ENCODE measurements at places on chromosomes 12 and 14.

DNA sequence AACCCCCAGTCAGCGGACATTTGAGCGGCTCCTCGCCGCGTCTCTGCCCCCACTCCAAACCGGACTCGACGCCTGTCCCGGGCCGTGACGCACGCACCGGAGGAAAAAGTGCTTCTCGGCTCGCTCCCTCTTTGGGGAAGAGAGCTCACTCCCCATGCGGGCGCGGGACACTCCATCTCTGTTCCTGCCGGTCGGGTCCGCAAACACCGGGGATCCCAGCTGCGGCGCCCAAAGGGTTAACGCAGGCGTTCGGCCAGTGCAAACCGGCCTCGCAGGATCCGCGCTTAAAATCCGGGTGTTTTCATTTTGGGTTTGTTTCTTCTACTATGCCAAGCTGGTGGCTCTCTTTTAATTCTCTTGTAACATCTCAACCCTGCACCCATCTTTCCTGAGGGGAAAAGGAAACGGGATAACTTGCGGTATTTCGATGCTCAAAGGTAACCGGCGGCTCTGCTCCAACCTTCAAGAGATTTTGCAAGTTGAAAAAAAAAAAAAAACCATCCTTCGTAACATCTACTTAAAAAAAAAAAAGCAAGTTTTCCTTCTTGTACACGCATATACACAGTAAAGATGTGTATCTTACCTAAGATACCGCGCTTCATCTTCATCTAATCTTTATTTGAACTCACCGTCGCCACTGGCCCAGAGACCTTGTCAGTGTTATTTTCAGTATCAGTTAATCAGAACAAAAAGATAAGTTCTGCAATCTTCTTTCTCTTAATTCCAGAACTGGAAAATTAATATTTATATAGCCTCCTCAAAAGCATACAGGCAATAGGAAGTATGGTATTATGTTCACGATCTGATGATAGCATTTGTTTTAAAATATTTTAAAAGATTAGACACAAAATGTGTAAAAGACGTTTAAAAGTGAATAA, 1.6 kb upstream of the ATP2B1 start:
- DNase-seq = peak; percentile 25

GRCh38 chr12:120462099-120462640, 7.4 kb downstream of the SRSF9 start:
- no peak for DNase-seq

GRCh38 chr12:75944905-75945432, 86.6 kb downstream of the PHLDA1 start:
- no peak for DNase-seq

- no peak for DNase-seq
Observed at GRCh38 chr14:51938137-51938536, 51.2 kb upstream of the RTRAF start.

DNA sequence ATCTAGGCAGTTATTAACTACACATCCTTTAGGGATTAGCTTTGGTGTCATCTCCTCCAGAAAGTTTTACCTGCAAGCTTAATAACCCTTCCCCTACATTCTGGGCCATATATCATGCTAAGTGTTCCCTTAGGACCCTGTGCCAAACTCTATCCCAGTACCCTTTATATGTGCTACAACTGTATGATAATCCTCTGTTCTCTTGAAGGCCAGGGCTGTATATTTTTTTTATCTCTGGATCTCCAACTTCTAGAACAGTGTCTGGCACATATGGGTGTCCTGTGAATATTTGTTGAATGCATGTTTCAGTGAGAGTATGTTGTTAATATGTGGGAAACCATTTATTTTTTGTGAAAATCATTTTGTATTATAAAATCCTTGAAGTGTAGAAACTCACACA, 106.7 kb downstream of the PPM1A start:
- DNase-seq = no peak

GRCh38 chr14:77682158-77682553, 25.7 kb downstream of the ALKBH1 start:
- no peak for DNase-seq

- DNase-seq = no peak
Observed at GRCh38 chr14:51534610-51535011, 117.1 kb upstream of the FRMD6 start.

GRCh38 chr12:99035803-99036202, 390.7 kb downstream of the APAF1 start:
- no peak for DNase-seq

- DNase-seq = no peak
Observed at GRCh38 chr14:96408608-96409007, 16.7 kb downstream of the AK7 start.

- no peak for DNase-seq
Observed at GRCh38 chr14:75442166-75442565, 14.3 kb downstream of the JDP2 start.

- no peak for DNase-seq
Observed at GRCh38 chr14:85079842-85080730, 449.9 kb upstream of the FLRT2 start.

DNA sequence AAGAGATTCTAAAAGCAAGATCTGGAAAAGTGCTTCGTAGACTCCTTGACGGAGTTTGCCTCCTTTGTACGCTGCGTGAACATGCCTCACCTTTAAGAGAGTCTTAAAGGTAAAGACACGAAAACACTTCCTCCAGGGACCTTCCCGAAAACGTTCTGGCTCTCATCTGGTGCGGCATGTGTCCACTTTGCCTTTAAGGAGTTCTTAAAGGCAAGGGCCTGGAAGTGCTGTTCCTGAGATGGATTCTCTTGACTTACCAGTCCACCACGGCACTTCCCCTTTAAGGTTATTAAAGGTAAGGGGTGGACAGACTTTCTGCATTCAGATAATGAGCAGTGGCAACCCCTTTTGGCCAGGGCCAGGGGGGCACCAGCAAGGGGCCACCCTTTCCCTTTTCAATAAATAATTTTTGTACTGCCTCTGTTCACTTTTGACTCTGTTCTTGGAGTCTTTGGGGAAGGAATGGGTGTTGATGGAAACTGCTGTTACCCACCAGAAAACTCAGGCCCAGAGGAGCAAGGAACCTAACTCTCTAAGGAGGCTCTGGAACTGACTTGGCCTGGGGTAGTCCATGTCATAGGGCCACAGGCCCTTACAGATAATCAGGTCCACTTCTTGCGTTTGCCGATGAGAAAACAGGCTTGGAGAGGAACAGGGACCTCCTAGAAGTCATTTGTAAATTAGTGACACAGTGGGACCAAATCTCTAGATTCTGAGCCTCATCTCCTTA, 4.4 kb downstream of the REM2 start:
- DNase-seq = peak; percentile 67

DNA sequence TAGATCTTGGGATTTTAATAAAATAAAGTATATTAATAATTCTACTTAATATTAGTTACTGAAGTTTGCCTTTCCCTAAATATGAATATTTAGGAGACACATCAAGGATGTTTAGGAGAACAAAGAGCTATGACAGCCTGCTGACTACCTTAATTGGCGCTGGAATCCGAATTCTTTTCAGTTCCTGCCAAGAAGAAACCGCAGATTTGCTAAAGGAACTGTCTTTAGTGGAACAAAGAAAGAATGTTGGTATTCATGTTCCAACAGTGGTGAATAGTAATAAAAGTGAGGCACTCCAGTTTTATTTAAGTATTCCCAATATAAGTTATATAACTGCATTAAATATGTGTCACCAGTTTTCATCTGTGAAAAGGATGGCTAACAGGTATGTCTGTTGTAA, 54.5 kb downstream of the MIS18BP1 start:
- no peak for DNase-seq

DNA sequence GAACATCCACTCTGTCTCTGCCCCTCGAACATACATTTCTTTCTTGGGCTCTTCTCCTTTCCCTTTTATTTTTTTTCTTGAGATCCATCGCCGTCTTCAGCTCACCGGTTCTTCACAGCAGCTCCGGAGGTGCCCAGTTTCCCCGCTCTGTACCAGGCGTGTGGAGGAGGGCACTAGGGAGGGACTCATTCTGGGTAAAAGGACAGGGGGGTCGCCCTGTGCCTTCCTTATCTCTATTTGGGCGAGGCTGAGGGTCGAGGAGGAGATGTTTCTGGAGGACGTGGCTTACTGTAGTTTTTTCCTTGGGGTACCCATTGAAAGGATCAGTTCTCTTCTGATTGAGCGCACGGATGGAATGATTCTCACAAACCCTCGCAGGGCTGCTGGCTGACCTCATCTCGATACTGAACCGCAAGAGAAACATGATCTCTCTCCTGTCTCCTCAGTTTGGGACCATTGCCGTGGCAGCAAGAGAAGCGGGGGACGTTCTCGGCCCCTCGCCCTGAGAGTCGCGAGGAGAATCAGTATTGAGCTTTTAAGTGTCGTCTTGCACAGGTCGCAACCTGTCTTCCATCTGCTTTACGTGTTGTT, 386 bp downstream of the LIN52 start:
- DNase-seq = peak; percentile 1

DNA sequence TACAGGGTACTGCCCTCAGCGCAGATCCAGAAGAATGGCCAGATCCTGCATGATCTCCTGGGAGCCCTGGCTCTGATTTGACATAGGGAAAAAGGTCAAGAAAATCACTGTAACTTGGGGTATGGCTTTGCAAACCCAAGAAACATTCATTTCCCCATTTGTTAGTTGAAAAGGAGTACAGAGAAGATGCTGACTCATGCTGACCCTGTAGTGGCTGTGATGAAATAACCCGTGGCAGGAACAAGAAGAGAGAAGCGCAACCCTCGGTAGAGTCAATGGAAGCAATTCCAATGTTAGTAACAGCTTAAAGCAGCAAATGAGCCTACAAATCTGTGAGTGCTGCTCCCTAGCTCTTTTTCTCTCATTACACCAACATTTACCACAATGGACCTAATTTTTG, 281.6 kb upstream of the NPAS3 start:
- no peak for DNase-seq

DNA sequence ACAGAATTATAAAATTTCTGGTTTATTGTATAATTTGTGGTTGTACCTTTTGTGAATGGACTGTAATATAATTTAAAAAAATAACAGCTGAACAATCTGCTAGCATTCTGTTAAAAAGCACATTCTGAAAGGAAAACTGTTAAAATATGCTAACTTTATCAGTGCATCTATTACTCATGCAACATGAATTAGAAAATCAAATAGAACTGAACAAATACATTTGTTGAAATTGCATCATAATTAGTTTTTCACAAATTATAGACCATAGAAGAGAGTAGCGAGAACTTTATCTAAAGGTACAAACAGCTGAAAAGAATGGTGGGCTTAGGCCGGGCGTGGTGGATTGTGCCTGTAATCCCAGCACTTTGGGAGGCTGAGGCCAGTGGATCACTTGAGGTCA, 33.0 kb downstream of the PTPN21 start:
- DNase-seq = no peak

DNA sequence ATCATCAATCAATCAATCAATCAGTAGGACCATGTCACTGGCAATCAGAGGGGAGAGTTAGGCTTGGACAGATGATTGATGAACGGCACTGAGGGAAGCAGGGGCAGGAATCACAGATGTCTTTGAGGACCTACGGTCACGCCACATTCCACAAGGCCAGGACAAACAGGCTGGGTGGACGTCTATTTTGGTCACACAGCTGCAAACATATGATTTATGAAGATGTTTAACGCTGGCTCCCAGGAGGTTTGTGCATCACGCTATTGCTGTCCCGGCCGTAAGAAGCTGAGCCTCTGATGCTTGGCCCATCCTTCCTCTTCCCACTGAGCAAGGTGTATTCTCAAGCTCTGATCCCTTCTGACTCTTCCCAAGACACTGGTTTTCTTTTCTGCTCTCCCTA, 160.8 kb downstream of the FOXN3 start:
- no peak for DNase-seq

- DNase-seq = peak; percentile 12
Observed at GRCh38 chr14:62126879-62127478, 364.8 kb downstream of the SNAPC1 start.

- peak; percentile 35 for DNase-seq
Observed at GRCh38 chr12:442235-442884, 17.4 kb upstream of the B4GALNT3 start.

GRCh38 chr12:51932218-51933076, 19.1 kb upstream of the ACVR1B start:
- DNase-seq = no peak

DNA sequence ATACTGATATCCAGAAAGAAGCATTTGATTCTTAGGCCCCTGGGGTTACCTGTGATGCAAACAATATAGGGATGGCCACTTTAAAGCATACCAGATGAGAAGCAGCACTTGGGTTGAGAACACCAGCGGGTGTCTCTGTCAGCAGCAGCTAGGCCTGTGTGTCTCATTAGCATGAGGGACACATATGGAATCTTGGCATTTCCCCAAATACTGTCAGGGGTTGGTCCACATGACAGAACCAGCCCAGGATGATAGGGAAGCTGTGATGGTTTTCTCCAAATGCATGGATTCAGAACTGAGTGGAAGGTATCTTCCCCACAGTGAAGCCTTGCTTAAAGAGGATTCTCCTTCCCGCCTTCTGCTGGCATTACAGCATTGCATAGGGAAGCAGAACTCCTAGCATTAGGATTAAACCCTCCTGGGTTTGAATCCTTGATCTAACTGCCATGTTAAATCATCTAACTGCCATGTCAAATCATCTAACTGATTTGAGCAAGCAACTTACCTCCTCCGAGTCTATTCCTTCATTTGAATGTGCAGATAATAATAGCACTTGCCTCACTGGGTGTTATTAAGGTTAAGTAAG, 111.5 kb upstream of the WSCD2 start:
- no peak for DNase-seq

- no peak for DNase-seq
Observed at GRCh38 chr12:115383668-115384067, 699.7 kb upstream of the TBX3 start.

GRCh38 chr12:82963956-82964355, 277.2 kb downstream of the TMTC2 start:
- no peak for DNase-seq

DNA sequence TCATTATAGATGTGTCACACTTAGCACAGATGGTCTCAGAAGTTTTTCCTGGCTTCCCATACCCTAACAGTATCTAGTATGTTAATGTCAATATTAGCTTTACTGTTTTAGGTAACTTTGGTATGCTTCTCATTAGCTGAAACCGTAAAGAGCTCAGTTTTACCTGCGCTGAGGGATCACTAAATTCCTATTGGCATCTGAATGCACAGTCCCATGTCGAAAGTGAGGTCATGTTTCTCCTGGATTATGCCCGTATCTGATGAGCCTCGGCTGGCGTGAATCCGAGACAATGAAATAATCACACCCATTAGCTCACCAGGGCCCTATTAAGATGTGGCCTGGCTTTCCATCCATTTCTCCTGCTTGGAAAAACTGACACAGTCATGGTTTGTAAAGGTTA, 418.2 kb downstream of the ZFP36L1 start:
- DNase-seq = no peak

GRCh38 chr12:131167334-131167733, 213.6 kb downstream of the ADGRD1 start:
- no peak for DNase-seq

DNA sequence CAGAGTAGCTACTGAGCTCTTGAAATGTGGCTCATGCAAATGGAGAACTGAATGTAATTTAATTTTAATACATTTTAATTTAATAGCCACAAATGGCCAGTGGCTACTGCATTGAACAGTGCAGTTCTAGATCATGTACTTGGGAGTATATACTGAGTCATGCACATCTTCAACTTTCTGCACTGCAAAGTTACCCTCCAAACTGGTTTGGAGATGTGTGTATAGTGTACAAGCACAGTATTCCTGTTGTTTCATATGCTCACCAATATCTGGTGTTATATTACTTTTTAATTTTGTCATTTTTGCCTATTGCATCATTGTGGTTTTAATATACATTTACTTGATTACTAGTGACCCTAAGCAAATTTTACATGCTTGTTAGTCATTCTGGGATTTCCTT, 372.8 kb downstream of the NELL2 start:
- no peak for DNase-seq

GRCh38 chr14:24130380-24130716, at the start of gene FITM1:
Gene FITM1 (plus strand): TSS chr14:24130659. CDS start chr14:24131564, 905 bp downstream.
- no peak for DNase-seq

GRCh38 chr12:121530600-121531355, 50.0 kb downstream of the KDM2B start:
- DNase-seq = peak; percentile 65

All from central memory CD4-positive, alpha-beta T cell (primary cell).